ENCODE measurements at places on chromosomes 2 and 18. TPM values are rescaled to one million over a fixed set of nuclear protein-coding genes. Genes with fewer than 3 reads are reported as not detected.

STPG4 gene
- 0.19 TPM for total RNA-seq

CIB4 gene
- not detected for total RNA-seq

TRIM54 gene
- not detected for total RNA-seq

ALPI gene
- not detected for total RNA-seq

TGIF1 gene
- 114 TPM for total RNA-seq

TGFA gene
- total RNA-seq = not detected

SLC5A7 gene
- not detected for total RNA-seq

APCDD1 gene
- 8.2 TPM for total RNA-seq

UGT1A4 gene
- not detected for total RNA-seq

SPATA3 gene
- total RNA-seq = not detected

INHBB gene
- 0.46 TPM for total RNA-seq

IL1RN gene
- total RNA-seq = not detected

ACMSD gene
- not detected for total RNA-seq

SCN3A gene
- total RNA-seq = not detected

SRD5A2 gene
- not detected for total RNA-seq

FAP gene
- total RNA-seq = 102 TPM

FBXO41 gene
- 4.0 TPM for total RNA-seq

ZC3H6 gene
- 4.4 TPM for total RNA-seq

PAIP2B gene
- 0.17 TPM for total RNA-seq

CAPN14 gene
- total RNA-seq = under 0.01 TPM

ARHGAP15 gene
- total RNA-seq = 0.11 TPM

NPPC gene
- total RNA-seq = not detected

GREB1 gene
- 0.57 TPM for total RNA-seq

SLC20A1 gene
- 186 TPM for total RNA-seq

CBLN2 gene
- not detected for total RNA-seq

LIMS4 gene
- total RNA-seq = 16.4 TPM

ADGRF3 gene
- total RNA-seq = not detected

GCKR gene
- 0.11 TPM for total RNA-seq

TXNDC9 gene
- total RNA-seq = 74.7 TPM

WNT6 gene
- 0.23 TPM for total RNA-seq

PCARE gene
- not detected for total RNA-seq

NCKAP5 gene
- 0.40 TPM for total RNA-seq

PRSS56 gene
- total RNA-seq = 0.40 TPM

IL36B gene
- not detected for total RNA-seq

LRRC30 gene
- total RNA-seq = not detected

XDH gene
- 0.51 TPM for total RNA-seq

GCG gene
- total RNA-seq = 0.17 TPM

SULT1C2 gene
- not detected for total RNA-seq

FBXO15 gene
- 0.51 TPM for total RNA-seq

ZNF804A gene
- 0.29 TPM for total RNA-seq

TSPYL6 gene
- total RNA-seq = not detected

RNF152 gene
- 0.51 TPM for total RNA-seq

MC5R gene
- not detected for total RNA-seq

SIX3 gene
- total RNA-seq = not detected

CIAO1 gene
- 112 TPM for total RNA-seq

GPR35 gene
- 1.0 TPM for total RNA-seq

MARCHF4 gene
- 2.7 TPM for total RNA-seq

C18orf54 gene
- 11.1 TPM for total RNA-seq

CTAGE1 gene
- not detected for total RNA-seq

TMEM182 gene
- 4.0 TPM for total RNA-seq

CYRIA gene
- 3.5 TPM for total RNA-seq

All from LHCN-M2 (cell line).